ENCODE measurements at places on chromosomes 3 and 15.

DNA sequence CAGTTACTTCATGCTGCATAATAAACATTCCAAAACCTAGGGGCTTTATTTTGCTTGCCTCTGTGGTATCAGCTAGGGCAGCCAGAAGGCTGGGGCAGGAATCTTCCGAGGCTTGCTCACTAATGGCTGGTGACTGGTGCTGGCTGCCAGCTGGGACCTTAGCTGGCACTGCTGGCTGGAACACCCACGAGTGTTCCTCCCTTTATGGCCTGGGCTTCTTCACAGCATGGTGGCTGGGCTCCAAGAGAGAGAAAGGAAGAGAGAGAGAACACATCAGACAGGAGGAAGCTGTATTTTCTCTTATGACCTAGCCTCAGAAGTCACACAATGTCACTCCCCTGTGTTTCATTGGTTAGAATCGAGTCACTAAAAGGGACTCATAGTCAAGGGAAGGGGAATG lies 23.9 kb upstream of the CDCP1 start:
- no peak for ATAC-seq

- ATAC-seq = no peak
Measured at GRCh38 chr3:55235416-55235815, 251.7 kb downstream of the WNT5A start.

DNA sequence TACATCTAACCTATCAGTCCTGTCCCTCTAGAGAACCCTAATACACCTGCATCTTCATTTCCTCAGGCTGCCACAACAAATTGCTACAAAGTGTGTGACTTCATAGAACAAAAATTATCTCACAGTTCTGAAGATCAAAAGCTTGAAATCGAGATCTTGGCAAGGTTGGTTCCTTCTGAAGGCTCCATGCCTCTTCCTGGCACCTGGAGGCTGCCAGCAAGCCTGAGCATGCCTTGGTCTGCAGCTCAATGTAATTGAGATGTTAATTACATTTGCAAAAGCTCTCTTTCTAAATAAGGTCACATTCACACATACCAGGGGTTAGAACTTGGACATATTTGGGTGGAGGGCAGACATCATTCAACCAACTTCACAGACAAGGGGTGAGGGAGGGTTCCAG lies 86.4 kb upstream of the ABHD17C start:
- ATAC-seq = peak; percentile 22

DNA sequence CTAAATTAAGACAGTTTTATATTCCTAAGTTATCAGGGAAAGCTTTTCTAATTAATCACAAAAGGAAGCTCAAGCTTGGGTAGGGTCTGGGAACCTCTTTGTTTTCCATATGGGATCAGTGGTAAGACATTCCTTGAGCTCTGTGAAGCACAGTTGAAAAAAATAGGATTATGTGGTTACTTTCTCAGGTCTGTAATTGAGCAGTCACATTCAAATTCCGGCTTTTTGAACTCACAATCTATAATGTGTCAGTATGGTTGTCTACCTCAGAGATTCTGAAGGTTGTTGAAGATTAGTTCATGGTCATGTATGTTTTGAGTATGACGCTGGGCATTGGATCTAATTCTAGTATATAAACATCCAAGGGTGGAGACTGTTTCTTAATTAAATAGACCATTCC lies 364.5 kb downstream of the LPP start:
- no peak for ATAC-seq

GRCh38 chr3:138908846-138909245 lies 38.1 kb downstream of the FOXL2 start:
- no peak for ATAC-seq

GRCh38 chr3:66485291-66485968 lies 15.4 kb downstream of the LRIG1 start:
- no peak for ATAC-seq

GRCh38 chr3:123737168-123737567 lies 147.0 kb downstream of the MYLK start:
- no peak for ATAC-seq

DNA sequence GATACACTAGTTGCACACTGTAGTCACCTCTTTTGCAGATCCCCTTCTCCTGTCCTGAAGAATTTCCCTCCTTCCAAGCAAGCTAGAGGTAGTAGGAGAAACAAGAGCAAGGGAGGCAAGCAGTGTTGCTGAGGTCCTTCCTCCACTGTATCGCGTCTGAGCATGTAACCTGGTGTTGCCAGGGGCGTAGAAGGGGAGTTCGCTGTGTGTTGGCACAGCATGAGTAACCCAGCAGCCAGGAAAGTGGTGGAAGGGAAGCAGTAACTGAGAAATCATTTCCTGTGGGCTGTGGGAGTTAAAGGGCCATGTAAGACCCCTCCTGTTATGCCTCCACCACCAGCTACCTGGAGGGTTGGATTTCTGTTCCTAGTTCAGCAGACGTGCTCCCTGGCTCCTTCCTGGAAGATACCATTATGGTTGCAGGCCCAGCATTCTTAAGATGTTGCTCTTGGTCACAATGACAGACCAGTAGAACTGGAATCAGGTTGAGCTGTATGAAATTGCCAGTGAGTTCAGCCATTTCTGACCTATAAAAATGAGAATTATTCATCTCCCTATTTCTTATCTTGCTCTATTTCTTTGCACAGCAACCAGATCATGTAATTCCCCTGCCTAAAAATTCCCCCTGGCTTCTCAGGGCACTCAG lies 215.3 kb upstream of the TOPAZ1 start:
- ATAC-seq = no peak

DNA sequence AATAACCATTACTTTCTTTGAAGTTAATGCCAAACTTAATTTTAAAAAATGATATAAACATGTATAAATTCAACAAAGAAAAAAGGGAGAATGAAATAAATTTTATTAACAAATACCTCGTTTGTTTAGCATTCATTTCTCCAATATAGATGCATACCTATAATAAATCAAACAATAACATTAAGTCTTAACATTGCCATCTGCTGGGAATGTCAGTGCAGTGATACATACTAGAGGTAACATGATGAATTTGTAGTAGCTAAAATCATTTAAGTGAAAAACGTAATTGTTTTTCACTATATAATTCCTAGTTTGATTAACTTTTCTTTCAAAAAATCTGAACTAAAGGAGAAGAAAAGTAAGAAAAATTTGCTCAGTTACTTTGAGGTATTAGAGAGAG lies 340.2 kb upstream of the CBLB start:
- ATAC-seq = no peak

DNA sequence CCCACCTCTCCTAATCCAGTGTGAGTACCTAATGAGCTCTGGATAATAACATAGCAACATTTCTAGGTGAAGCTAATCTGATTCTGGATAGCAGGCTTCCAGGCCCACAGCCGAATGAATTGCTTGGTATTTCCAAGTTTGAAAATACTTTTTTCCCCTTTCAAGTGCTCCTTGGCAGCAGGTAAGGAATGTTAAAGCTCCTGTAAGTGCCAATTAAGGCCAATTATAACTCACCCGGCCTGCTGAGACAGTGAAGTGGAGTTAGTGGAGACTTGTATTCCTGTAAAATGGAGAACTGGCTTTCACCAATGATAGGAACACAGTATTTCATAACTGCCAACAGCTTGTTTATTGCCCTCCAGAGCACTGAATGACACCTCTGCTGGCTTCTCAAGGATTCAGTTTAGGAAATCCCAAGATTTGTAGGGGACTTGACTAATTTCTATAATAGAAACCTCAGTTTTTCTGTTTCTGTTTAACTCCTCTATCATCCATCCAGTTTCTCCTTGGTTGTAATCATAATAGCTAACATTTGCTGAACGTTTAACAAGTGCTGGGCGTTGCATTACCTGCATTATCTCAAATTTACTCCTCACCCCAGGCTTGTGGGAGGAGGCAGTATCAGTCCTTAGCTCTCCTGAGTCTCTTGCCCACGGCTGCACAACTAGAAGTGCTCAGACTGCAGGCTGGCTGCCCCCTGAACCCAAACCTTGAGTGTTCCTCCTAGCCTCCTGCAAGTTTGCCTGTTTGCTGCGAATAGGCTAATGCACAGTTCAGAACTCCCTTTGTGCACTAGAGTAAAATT lies 52.7 kb upstream of the SCAANT1 start:
- no peak for ATAC-seq

DNA sequence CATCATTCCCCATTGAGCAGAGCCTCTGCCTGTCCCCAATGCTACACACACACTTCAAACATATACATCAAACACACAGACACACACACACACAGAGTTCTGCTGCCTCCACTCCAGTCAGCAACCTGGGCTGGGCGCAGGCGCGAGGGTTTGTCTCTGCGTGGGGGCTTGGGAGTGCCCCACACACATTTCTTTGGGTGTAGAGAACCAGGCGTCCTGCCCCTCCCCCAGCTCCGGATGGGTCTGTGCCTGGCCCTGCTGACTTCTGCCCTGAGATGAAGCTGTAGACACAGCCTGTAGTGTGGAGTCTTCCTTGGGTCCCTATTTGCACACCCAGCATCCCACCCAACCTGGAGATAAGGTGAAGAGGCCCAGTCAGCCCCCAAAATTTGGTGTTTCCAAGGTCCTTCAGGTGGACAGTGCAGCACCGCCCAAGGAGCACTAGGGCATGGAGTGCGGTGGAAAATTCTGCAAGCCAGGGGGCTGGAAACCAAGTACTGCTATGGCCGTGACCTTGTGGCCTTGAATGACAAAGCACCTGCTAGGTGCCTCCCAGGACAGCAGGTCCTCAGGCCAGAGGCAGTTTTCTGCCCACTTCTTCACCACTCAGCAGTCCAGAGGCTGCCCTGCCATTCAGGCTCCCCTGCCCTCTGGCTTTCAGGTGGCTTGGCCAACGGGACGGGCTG lies 26.8 kb downstream of the FBXW12 start:
- no peak for ATAC-seq

GRCh38 chr15:88433046-88433685 lies 34.0 kb downstream of the MRPL46 start:
- ATAC-seq = no peak

DNA sequence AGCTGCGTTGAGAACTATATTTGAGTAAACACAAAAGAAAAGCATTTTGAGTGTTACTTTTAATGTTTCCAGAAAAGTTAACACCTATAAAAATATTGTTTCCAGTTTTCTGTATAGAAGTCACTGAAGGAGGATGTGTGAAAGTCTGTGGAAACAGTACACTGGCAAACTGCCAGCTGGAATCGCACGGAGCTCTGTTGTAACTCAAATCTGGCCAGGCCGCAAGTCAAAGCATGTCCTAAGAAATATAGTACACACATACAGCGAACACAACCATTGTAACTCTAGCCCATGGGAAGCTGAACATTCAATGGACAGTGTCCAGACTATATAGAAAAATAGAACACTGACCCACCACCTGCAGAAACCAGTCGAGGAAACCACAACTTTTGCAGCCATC lies 657.2 kb downstream of the FHIT start:
- no peak for ATAC-seq

DNA sequence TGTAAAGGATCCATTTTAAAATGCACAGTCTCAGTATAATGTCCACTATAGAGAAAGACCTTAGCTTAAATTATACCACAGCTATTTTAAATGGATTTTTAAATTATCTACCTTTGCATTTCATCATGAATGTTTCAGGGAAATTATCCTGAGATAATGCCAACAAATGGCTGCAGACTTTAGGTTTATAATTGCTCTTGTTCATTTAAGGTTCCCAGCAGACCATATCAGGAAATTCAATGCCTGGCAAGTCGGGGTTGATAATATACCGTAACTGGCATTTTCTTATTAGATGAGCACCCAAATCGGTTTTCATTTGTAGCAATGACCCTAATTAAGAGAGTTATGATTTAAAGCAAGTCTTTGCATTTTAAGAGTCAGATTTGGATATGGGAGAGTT lies 227.1 kb upstream of the ARRDC4 start:
- ATAC-seq = no peak

GRCh38 chr3:192867645-192868044 lies 50.0 kb downstream of the MB21D2 start:
- ATAC-seq = no peak

DNA sequence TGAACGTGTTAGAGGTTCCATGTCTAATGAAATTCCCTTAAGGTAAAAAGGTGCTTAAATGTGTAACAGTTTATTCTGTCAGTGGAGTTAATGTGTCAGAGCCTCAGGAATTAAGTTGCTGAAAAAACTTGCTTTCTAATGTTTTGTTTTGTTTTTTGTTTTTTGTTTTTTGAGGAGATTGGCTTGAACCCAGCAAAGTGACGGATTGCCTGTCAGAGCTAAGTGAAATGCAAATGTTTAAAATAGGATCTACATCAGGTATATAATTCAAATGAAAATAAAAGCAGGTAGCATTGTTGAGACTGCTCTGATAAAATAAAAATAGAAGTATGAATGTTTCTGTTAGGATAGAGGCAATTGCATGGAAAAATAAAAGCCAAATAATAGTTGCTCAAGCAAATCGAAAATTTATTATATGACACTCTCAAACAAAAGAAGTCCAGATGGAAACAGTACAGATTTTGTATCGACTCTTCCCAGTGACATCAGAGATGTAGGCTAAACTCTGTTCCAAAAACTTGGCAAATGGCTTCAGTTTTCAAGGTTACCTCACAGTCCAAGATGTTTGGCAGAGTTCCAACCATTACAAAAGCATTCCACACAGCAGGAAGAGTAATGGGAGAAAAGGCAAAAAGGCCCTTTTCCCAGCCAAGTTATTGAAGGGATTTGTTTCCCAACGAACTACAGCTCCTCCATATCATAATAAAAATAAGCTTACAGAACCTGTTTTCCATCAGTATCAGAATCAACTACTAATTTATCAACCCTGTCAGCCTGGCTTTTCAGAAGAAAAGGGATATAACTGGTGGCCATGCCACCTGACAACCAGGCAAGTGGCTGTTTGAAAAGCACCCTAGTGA lies 291.0 kb downstream of the TBL1XR1 start:
- ATAC-seq = no peak

DNA sequence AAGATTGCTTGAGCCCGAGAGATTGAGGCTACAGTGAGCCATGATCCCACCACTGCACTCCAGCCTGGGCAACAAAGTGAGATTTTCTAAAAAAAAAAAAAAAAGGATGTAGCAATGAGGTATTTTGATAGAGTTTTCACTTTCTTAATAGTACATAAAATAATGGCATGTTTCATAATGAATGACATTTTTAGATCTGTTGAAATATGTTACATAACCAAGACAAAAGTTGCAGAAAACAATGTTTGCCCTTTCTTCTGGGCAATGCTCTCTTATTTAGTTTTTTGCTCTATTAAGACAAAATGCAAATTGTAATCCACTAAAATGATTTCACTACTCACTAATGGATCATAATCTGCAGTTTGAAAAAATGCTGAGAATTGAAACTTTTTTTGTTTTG lies 4.4 kb upstream of the MAPK6 start:
- no peak for ATAC-seq

DNA sequence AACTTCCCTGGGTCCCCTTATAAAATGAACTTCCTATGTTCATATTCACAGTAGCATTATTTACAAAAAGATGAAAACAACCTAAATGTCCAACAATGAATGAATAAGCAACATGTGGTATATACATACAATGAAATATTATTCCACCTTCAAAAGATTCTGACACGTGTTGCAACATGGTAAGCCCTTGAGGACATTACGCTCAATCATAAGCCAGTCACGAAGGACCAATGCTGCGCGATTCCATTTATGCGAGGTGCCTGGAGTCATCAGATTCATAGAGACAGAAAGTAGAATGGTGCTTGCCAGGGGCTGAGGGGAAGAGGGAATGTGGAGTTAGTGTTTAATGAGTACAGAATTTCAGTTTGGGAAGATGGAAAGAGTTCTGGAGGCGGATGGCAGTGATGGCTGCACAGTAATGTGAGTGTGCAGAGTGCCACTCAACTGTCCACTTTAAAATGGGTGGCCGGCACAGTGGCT lies 88.8 kb upstream of the ALDH1A3 start:
- no peak for ATAC-seq

GRCh38 chr15:43911235-43911781 lies 84.5 kb downstream of the WDR76 start:
- ATAC-seq = peak; percentile 94

- ATAC-seq = no peak
Measured at GRCh38 chr3:59772416-59773408, 722.9 kb upstream of the CFAP20DC start.

Data from motor neuron (in vitro differentiated cells).